Motor neuron (in vitro differentiated cells): ENCODE measurements at places on chromosomes 6 and 20. TPM values are rescaled to one million over a fixed set of nuclear protein-coding genes. Genes with fewer than 3 reads are reported as not detected.

Gene NRSN1
- 0.54 and 4.8 TPM in 2 replicates for total RNA-seq

Gene CEBPB
- total RNA-seq, result 9.7 and 9.9 TPM in 2 replicates

Gene TFAP2A
- total RNA-seq, result 0.18 and 0.36 TPM in 2 replicates

Gene PKIB
- total RNA-seq, result 5.8 and 6.0 TPM in 2 replicates

Gene IP6K3
- total RNA-seq, result 2.4 and 3.0 TPM in 2 replicates

Gene BNIP5
- 0.19 and 0.33 TPM in 2 replicates for total RNA-seq

Gene HLA-DQA1
- total RNA-seq, result 0.13 and 0.23 TPM in 2 replicates

Gene MYT1
- 30.8 and 31.2 TPM in 2 replicates for total RNA-seq

Gene UBD
- total RNA-seq, result 0.56 TPM in 1 of 2 replicates, not detected in the other

Gene VSX1
- 55.7 and 59.2 TPM in 2 replicates for total RNA-seq

Gene DCDC2
- total RNA-seq, result 0.59 and 1.5 TPM in 2 replicates

Gene TRIM15
- total RNA-seq, result not detected in 2 replicates

Gene TRIM38
- 0.09 and 0.16 TPM in 2 replicates for total RNA-seq

Gene CRIP3
- 1.1 and 2.8 TPM in 2 replicates for total RNA-seq

Gene FOXF2
- total RNA-seq, result not detected in 2 replicates
